ENCODE measurements at places on chromosomes 1 and 21. TPM values are rescaled to one million over a fixed set of nuclear protein-coding genes. Genes with fewer than 3 reads are reported as not detected.

The MEX3A gene
- total RNA-seq, result 0.63 TPM

The RBP7 gene
- total RNA-seq, result 404 TPM

The TENT5C gene
- 3.8 TPM for total RNA-seq

The IGSF3 gene
- total RNA-seq, result 4.6 TPM

The LRRC53 gene
- not detected for total RNA-seq

The SLC22A15 gene
- total RNA-seq, result 8.3 TPM

The AVPR1B gene
- total RNA-seq, result not detected

The CCSAP gene
- 2.5 TPM for total RNA-seq

The GLIS1 gene
- 0.19 TPM for total RNA-seq

The DHRS3 gene
- total RNA-seq, result 214 TPM

The KRTAP11-1 gene
- not detected for total RNA-seq

The KRTAP25-1 gene
- total RNA-seq, result not detected

All from omental fat pad (tissue), 4 donors.